Stimulated activated CD4-positive, alpha-beta T cell treated with anti-CD3 and anti-CD28 coated beads, Interleukin-2, amount 100 ng/mL, for 24 hours (primary cell): ENCODE measurements at places on chromosomes 5 and 9.

DNA sequence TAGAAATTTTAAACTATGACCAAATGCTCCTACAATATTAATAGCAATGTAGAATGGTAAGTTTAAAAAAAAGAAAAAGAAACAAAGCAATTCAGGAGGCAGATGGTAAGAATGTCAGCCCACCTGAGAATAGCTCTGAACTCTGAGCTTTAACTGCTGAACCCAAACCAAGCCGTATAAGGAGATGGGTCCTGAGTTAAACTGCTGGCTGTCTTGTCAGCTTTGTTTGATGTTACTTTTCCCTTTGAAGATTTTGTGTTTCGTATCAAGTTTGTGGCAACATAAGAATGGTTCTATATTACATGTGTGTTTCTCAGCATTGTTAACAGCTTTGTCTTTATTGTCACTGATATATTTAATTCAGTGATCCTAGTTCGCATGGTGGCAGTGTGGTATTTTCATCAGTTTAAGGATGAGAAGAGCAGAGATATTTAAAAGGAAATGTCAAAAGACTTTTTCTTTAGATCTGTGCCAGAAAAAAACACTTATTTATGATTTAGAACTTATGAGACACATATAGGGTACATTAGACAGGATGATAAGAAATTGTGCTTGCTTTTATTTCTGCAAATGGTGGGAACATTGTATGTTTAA is 390.1 kb downstream of the CCDC171 start:
- no peak for DNase-seq

- no peak for DNase-seq
Observed at GRCh38 chr9:129160712-129161533, 17.1 kb downstream of the IER5L start.

DNA sequence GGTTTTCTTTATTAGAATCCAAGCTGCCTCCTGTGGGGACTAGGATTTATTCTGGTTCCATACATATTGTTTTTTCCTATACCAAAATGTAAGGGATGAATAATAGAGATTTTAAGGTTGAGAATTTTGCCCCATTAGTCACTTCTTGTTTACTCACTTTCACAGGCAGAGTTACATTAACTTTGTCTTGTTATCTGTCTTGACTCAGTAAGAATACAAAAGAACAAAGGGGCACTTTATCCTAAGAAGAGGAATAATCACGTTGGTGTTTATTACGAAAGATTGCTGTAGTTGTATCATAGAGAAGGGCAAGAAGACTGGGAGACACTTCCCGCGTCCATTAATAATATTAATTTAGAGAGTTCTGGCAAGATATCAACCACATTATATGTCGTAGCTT is 599.7 kb upstream of the FTMT start:
- DNase-seq: no peak

DNA sequence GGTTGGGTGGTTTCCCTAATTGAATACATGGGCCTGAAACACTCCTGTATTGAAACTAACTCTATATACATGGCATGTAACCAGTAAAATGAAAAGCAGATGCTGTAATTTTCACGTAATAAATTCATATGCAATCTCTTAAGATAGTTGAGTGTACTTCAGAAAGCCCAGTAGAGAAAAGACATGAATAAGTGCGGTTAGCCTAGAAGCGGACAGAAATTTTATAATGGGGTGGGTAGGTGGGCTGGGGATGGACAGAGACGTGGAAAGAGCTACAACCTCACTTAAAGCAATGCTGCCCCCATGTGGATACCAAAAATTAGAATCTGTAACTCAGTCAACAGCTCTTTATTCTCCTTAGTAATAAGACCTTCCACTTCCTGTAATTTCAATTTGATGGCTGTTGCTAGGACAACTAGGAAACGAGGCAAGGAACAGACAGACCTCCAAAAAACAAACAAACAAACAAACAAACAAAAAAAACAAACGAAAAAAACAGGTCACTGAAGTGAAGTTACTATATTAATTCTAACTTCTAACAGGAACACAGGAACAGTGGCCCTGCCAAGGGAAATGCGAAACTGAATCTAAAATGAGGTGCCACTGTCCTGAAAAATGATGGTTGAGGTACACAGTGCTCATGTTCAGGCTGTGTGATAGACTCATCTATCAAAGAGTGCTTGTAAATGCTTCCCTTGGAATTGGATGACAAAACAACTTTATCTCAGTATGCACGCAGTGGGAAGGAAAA is 103.4 kb upstream of the GNA14 start:
- DNase-seq: peak; percentile 21

DNA sequence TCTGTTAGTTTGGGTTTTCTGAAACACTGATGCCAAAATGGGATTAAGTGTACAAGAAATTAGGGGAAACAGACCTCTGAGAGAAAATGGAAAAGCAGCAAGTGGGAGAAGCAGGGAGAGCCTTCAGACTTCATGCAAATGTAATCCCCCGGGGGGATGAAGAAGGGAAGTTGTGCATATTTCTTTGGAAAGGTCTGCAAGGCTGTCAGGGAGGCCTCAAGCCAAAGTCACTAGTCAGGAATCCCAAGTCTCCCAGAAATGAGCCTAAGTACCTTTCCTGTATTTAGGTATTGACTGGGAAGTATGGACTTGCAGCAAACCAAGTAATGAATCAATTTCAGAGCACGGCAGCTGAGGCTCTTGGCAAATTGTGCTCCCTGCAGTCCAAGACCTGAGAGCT is 2.2 kb downstream of the FTMT start:
- DNase-seq: no peak

GRCh38 chr5:13276156-13276555 is 668.3 kb downstream of the DNAH5 start:
- DNase-seq: no peak

DNA sequence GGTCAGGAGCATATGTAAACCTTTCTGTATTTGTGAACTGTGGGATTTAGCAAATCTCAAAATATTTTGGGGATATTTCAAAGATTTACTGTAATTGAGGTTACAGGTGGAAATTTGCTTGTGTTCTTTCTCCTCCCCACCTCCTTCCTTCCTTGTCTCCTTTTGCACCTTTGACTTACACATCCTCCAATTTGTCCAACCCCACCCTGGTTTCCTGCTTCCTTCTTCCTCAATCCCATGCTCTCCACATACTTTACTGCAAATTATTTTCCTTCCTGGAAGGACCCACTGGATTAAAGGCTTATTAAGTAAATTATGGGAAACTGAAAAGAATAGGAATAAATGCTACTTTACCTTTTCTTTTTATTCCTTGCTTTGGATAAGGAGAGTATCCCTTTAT is 74.5 kb upstream of the LRRC70 start:
- DNase-seq: no peak

- no peak for DNase-seq
Observed at GRCh38 chr5:141855265-141856036, 22.8 kb downstream of the PCDH1 start.

DNA sequence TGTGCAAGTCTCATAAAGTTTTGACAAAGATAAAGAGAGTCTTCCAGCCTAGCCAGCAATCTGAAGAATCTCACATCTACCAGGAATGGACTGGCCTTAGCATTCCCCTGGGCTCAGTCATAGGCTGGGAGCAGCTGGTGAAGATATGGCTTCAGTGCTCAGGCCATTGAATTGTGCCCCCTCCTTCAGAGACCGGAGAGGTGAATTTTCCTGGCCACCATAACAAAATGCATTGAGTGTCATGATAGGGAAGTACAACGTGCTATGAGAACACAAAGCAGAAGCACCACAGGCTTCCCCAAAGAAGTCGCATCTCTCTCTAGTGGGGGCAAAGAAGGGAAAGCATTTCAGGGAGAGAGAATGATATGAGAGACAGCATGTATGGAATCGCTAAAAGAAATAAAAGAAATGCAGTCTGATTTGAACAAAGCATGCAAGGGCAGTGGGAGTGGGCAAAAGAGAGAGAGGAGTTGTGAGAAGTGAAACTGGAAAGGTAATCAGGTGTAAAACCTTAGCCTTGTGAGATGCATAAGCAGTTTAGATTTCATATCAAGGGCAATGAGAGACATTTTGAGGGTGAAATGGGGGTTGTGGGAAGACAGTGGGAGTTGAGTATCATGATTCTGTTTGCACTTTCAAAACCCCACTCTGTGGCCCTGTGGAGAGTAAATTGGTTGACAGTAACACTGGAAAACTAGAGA is 57.1 kb upstream of the NMUR2 start:
- no peak for DNase-seq

GRCh38 chr9:120856700-120857099 is 14.0 kb upstream of the PSMD5 start:
- peak; percentile 11 for DNase-seq

GRCh38 chr9:22065431-22066200 is 56.5 kb upstream of the CDKN2B start:
- no peak for DNase-seq

GRCh38 chr5:30050056-30050815 is 1143.2 kb upstream of the CDH6 start:
- no peak for DNase-seq

DNA sequence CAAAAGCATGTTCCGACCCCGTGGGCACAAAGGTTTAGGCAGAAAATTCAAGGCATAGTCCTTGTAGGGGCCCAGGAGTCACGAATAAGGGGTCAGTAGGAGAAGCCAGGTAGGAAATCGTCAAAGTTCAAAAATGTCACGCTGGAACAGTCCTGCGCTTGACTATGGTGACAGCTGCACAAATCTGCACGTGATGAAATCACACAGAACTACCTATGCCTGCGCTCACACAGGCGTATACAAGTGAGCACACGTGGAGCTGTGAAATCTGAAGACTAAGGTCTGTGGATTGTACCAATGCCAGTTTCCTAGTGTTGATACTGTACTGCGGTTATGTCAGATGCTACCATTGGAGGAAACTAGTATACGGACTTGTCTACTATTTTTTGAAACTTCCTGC is 303.1 kb upstream of the PANK3 start:
- no peak for DNase-seq

DNA sequence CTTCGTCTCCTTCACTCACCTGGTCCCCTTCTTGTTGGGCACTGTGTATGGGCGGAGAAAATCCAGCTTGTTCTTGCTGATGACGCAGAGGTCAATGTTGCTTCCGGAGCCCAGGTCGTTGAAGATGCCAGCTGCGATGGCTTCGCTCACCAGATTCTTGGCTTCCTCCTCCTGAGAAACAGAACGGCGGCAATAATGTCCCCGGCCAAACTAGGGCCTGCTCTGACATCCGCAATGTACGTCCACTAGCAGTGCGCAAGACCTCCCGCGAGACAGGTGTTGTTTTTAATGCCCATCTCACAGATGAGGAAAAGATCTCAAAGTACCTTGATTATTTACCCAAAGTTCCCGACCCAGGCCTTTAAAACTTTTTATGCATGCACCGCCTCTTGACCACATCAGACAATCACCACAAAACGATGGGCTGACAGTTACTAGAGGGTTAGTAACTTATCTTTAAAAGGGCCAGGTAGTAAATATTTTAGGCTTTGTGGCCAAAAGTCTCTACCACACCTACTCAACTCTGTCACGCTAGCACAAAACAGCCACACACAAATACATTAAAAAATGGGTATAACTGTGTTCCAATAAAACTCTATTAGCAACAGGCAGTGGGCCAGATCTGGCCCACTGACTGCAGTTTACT is 58.4 kb downstream of the PSMB7 start:
- no peak for DNase-seq

- no peak for DNase-seq
Observed at GRCh38 chr9:96071076-96071814, 195.8 kb downstream of the ERCC6L2 start.

DNA sequence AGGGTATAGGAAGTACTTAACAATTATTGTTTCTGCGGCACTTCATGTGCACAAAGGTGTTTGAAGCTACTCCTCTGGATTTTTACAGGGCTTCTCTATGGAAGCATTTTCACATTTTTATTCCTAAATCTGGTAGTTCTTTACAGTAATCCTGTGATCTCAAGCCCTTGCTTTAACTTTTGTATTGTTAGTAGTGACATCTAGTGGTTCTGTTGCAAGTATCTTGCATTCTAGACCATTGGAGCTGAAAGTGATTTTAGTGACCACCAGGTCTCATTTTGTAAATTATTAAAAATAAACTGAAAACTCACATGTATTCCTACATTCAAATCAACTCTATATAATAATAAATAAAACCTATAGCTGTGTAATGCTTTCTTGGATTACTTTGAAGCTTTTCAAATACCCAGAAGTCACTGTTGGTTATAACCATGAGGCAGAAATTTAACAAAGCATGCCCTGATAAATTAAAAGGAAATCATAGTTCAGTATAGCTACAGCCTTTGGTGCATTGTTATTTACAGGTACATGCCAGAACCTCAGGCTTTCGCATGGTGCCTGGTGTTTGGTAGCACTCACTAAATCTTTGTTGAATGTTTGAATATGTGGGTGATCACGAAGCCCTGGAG is 18.9 kb downstream of the RPS23 start:
- no peak for DNase-seq

GRCh38 chr5:52802272-52802973 is 14.7 kb downstream of the ITGA1 start:
- DNase-seq: no peak

DNA sequence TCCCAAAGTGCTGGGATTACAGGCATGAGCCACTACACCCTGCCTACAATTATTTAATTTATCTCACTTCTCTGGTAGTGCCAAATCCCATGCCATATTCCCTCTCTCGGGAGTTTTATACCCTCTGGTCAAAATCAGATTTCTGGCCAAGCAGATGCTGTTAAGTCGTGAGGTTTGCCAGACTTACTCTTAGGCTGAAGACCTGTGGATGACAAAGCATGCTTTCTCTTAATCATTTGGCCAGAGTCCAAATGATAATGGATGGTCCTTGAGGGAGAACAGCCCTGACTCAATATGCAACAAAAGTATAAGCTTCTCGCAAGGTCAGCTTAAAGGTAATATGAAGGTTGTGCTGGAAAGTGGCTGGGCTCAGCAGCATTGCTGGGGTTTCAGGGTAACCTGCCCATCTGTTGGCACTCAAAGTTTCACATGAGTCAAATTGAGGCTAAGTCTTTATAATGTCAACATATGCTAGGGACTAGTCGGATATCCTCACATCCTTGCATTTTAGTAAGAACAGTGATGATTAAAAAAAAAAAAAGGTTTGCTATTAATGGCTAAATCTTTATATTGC is 280.1 kb downstream of the KIF4B start:
- no peak for DNase-seq

DNA sequence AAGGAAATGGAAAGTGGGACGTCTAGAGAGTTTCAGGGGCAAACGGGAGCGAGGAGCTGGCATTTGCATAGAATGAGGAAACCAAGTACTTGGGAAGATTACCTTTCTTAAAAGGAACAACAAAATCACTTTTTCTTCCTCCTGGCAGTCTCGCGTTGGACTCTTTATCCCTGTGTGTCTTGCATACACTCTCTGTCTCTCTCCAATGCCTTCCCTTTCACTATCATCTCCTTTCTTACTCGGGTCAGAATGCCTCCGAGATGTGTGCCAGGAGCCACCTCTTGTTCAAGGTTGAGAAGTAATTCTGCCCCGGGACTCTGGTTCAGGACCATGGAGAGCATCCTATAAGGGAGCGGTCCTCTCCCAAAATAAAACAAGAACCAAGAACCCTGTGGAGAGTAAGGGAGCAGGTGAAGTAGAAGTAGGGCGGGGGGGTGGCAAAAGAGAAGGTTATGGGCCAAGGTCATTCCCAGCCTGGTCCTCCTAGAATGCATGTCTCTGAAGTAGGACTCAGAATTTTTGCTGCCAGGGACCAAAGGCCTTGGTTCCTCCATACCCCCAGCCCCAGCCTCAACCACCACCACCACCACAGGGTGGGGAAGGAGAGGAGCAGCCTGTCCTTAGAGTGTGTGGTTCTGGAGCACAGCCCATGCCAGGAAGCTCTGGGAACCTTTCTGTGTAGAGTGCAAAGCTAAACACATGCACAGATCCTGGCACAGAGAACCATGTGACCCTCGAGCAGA is 72.1 kb upstream of the ARAP3 start:
- no peak for DNase-seq
